Upper lobe of right lung (tissue), 1 donor: ENCODE measurements at places on chromosomes 1 and 21.

GRCh38 chr1:216566641-216567205 is 143.5 kb upstream of the USH2A start:
- DNase-seq = no peak

- DNase-seq = no peak
These were observed 15.0 kb downstream of the OR2T1 start for GRCh38 chr1:248417854-248418253.

DNA sequence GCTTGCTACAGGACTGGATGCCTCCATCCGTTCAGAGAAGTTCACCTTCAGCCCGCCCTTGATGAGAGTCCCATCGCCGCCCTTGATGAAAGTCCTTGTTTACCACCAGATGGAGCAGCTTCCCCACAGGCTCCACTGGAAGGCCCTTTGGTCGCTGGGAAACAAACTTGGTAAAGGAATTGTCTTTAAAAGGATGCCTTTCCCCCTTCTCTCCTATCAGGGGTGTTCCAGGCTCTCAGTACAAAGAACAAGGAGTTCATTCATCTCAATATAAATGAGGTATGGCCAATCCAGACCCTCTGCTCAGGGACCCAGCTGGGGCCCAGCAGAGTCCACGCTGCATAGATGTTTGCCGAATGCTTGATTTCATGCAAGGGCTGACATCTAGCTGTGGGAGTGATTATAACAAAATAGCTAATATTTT is 50.8 kb downstream of the CAPN9 start:
- no peak for DNase-seq

DNA sequence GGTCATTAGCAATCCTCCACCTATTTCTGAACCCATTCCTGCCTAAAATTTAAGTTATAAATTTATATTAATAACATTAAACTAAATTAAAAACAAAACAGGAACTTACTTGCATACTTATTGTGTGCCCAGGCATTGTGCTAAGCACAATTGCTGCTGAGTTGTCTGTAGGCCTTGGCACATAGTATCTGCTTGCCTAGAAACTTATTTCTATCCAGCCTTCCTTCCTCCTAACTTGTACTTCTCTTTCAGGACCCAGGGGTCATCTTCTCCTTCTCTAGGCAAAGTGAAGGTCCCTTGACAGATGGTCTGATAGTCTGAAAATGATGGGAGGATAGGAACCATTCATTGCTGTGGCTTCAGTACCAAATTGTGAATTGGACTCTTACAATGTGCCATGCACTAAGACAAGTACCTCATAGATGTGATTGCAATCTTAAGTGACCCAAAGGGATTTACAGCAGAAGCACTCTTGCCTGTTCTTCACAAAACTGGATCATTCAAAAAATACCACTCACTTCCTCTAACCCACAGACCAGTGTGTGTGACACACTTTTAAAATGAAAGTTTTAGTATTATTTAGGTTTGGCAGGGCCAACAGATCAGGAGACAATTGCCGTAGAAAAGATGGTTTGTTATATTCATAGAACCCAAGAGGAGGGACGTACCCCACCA is 10.3 kb upstream of the CD101 start:
- DNase-seq = no peak

GRCh38 chr1:37545019-37545418 is 9.1 kb downstream of the SNIP1 start:
- DNase-seq = no peak

- no peak for DNase-seq
These were observed 98.6 kb downstream of the RNF220 start for GRCh38 chr1:44503625-44504024.

DNA sequence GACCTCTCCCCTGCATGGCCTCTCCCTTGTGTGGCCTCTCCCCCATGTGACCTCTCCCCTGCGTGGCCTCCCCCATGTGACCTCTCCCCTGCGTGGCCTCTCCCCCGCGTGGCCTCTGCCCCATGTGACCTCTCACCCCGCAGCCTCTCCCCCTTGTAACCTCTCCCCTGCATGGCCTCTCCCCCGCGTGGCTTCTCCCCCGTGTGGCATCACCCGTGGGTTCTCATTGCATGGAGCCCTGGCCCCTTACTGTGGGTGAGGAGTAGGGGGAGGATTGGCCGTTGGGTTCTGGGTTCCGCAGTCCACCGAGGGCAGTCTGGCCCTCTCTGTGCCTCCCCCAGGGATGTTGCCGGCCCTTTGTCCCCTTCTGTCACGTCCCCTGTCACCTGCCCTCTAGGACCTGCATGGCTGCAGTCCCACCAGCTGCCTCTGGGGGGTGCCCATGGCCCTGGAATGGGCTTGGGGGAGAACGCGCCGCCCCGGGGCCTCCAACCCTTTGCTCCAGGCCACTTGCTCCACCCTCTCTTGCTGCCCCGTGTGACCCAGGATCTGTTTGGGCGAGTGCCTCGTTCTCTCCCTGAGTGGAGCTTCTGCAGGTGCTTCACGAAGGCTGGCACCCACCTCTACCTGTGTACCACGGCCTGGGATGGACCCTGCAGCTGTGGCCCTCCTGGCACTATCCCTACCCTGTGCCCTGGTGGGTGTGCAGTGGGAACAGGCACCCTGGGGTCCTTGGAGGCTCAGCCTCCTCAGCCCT is 21.3 kb downstream of the RRP1 start:
- peak; percentile 96 for DNase-seq

DNA sequence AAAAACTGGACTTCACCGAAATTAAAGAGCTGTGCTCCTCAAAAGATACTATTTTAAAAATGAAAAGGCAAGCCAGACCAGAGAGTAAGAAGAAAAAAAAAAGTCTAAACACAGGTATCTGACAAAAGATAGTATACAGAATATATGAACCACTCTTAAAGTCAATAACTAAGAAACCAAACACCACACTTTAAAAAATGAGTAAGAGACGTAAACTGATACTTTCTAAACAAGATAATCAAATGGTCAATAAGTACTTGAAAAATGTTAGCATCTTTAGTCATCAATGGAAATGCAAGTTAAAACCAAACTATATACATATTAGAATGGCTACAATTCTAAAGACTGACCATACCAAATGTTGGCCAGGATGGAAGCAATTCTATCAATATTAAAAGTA is 77.6 kb downstream of the EVI5 start:
- no peak for DNase-seq

DNA sequence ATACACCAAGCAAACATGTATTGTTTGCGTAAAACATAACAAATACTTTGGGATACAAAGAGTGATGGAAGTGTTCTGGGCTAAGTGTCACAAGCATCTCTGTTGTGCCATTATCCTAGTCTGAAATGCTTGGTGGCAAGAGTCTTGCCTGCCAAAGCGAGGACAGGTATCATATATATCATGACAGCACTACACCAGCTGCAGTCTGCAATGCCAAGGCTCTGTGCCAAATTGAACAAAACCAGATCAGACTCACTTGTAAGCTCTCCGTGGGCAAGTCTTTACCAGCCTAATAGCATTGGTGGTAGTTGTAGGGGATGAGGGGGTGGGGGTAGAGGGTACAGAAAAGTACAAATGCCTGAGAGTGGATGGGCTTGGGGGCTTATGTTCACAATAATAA is 119.2 kb downstream of the RWDD3 start:
- DNase-seq = no peak

DNA sequence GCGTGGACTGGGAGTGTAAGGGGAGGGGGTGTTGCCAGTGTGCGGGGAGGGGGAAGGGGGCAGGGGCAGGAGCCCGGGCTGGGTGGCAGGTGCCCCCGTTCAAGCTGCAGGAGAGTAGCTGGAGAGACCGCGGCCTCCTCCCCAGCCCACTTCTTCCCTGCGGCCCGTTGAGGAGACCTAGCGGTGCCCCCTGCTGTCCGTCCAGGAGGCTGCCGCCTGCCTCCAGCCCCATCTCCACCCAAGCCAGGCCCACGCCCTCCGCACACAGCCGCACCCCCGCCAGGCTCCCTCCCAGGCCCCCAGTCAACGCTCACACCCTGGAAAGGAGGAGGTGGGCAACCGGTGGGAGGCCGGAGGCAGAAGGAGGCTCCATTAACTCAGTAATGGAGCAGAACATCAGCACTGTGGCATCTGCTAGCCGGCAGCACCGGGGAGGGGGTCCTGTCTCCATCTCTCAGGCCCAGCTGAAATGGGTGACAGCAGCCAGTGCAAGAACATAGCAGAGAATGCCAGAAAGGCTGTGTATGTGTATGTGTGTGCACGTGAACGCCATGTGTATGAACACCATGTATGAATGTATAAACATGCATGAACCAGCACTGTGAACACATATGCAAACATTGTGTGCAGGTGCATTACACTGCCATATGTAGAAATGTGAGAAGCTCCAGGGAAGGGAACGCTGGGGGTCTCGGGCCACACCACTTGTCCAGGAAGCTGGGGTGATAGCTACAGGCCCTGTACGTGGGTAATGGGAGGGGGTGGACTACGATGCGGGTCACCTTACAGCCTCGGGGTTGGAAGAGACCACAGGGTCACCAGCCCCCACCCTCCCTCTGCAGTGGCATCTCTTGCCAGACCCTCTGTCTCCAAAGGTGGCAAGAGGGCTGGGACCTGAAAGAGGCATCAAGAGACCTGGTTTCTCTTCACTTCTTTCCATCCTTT is 84.6 kb downstream of the SYT2 start:
- DNase-seq = peak; percentile 83

DNA sequence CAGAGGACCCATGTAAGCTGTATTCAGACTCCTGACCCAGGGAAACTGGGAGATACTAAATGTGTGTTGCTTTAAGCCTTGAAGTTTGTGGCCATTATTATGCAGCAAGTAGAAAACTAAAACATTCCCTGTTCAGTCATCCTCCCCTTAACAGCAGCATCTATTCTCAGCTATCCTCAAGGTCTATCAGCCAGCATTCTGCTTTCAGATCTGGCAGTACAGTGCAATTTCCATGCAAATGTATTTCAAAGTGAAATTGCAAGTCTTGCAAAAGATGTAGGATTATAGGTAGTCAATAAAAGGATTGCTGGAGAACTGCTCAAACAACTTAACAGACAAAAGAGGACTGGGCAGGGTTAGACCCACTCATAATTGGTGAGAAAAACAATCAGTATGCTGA is 111.3 kb downstream of the NOS1AP start:
- DNase-seq = no peak

- DNase-seq = no peak
These were observed 982.5 kb upstream of the ADGRL2 start for GRCh38 chr1:80818211-80818610.

DNA sequence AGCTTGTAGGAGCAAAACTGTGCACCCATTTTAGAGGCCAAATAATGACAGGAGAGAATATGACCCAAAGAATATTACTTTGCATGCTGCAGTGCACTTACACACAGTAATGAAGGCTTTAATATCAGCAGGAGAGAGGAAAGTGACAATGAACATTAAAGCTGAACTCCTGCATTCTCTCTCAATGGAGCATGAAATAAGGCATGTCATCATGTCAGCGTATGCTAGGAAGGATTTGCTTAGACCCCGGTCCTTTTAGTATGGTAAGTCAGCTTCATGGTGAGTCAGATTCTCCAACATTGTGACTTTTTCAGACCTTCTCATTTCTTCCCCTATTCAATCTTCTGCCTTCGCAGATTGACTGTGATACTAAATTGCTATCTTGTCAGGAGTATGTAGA is 210.7 kb upstream of the TMPRSS15 start:
- no peak for DNase-seq

GRCh38 chr1:151048645-151049032 is 1.1 kb downstream of the C1orf56 start:
- DNase-seq = no peak

- DNase-seq = no peak
These were observed 136.7 kb downstream of the CENPF start for GRCh38 chr1:214739621-214740238.

DNA sequence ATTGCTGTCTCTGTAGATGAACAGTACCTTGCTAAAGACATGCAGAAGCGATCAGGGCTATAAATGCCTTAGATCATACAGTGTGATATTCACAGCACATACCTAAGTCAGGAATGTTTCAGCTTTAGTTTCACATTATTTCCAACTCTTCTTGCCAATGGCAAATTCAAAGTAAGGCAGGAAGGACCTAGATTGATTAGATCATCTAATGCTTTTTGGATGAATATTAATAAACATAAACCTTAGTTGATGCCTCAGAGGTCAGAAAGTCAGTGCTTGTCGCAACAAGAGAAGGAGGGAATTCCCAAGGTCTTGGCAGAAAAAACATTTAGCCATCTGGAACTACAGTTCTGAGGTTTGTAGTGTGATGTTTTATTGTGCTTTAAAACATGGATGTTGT is 122.3 kb downstream of the TNFSF18 start:
- DNase-seq = no peak
